ENCODE measurements at places on chromosomes 3 and 15.

DNA sequence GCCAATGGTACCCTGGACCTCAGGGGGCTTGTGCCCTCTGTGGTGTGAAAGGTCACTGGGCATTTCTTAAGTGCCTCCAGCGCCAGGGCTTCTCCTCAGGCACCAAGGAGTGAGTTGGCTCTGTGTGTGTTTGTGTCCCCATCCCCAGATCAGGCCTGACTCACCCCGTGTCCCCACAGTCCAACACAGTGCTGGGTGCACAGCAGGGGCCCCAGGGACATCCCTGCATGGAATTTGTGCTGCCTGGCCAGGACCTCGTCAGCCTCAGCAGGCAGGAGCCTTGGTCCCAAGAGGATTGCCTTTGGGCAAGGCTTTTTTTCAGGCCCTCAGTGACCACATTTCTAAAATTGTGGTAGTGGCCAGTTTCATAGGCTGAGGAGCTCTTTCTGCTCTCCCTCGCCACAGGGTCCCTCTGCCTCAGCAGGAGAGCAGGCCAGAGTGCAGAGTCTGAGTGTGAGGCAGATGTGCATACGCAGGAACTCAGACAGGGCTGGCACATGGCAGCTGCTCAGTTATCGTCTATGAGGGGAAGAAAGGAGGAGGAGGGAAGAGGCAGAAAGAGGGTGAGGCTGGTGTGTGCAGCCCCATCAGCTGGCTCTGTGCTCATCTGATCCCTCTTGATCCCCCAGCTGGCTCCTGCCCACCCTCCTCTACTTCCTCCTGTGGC, 215.6 kb downstream of the RPLP1 start:
- no peaks in the 10 kb centered on the region for H3K4me1 ChIP-seq
- DNase-seq: no peak
- no peaks in the 10 kb centered on the region for H3K36me3 ChIP-seq
- H3K27ac ChIP-seq: no peak overlapping the region

DNA sequence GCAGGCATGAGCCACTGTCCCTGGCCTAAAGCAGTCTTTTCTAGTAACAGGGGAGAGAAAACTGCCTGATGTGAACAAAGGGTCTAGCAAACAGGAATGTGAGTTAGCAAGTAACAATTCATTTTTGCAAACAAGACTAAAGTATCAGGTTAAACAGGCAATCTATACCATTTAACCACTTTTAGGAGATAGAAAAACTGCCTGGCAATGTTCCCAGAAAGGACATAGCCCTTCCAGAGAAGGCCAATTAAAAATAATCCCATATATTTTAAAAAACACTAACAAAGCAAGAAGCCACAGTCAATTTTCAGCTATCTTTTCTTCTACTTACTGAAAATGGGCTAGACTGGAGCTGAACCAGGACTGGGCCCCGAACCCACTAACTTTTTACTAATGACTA, 6.3 kb downstream of the RBSN start:
- no peak for DNase-seq
- H3K36me3 ChIP-seq: peaks cover 6% of the 10 kb centered on the region
- H3K27ac ChIP-seq: no peak overlapping the region
- H3K4me1 ChIP-seq: no peaks in the 10 kb centered on the region

- H3K4me1 ChIP-seq: peaks cover 18% of the 10 kb centered on the region
- no peak for DNase-seq
- peaks cover 22% of the 10 kb centered on the region for H3K36me3 ChIP-seq
Measured at GRCh38 chr3:184577546-184577945, 16.0 kb downstream of the EPHB3 start.

- peak within 1 kb of the TSS; percentile 24 for H3K4me3 ChIP-seq
- H3K36me3 ChIP-seq: no peaks in the 10 kb centered on the region
- no peak within 1 kb of the TSS for H3K27ac ChIP-seq
- H3K4me1 ChIP-seq: peaks cover 2% of the 10 kb centered on the region
- DNase-seq: peak; percentile 43
- no peaks in the 10 kb centered on the region for H3K27me3 ChIP-seq
Measured at GRCh38 chr3:158731938-158732855, at the start of gene RARRES1. Gene RARRES1, minus strand, starts transcription at chr3:158732457. Its CDS starts 42 bp downstream, at chr3:158732415.

GRCh38 chr3:12979151-12979946, 93.9 kb downstream of the IQSEC1 start:
- peaks cover 20% of the 10 kb centered on the region for H3K4me1 ChIP-seq
- peak; percentile 85 for DNase-seq
- H3K36me3 ChIP-seq: no peaks in the 10 kb centered on the region
- no peak overlapping the region for H3K4me3 ChIP-seq
- no peak overlapping the region for H3K27ac ChIP-seq
- no peaks in the 10 kb centered on the region for H3K27me3 ChIP-seq

DNA sequence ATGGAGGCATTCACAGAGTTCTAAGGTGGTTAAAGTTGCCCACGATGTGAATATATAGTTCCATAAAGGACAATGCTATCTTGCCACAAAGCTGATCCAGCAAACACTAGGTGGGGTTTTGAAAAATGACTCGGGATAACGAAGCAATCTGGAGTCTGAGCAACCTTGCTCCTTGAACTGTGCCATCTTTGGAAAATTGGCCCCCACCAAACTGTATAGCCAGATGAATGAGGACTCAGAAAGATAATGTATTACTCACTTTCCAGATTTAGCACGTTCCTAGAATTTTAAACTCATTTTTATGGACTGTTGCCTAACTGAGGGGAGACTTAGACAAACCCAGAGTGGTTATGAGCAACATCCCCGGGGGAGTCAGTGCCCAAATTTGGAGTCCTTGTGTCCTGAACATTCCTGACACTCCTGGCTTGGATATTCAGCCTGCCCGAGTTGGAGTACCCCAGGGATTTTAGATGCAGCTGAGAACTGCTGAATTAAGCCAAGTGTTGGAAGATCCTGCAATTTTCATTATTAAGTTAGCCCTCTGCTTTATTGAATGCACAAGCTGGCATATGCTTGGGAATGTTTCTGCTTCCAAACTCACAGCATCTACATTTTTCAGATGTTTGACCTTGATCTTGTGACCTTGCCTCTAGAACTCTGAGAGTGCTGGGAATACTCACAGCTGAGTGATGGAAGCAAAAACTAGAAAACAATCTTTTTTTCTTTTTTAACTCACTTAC, 8.8 kb upstream of the MAGI1 start:
- no peak for DNase-seq
- no peaks in the 10 kb centered on the region for H3K4me1 ChIP-seq
- H3K27me3 ChIP-seq: no peaks in the 10 kb centered on the region
- H3K27ac ChIP-seq: no peak overlapping the region
- no peak overlapping the region for H3K4me3 ChIP-seq

DNA sequence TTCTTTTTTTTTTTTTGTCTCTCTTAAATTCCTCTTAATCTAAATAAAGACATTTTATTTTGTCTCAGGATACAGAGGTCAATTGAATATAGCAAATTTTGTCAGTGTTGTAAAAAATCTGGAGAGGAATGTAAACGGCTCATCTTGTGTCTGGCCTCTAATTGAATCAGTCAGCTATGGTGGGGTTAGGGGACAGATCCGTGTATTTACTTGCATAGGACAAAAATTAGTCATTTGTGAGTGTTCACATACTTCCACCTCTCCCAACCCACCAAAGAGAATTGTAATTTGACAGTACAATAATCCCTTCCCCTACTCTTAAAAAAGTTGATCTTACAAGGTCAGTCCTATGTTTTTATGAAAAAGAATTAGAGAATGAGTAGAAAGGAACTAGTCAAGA, 18.3 kb downstream of the PPARG start:
- no peaks in the 10 kb centered on the region for H3K4me1 ChIP-seq
- DNase-seq: no peak
- H3K36me3 ChIP-seq: no peaks in the 10 kb centered on the region
- no peaks in the 10 kb centered on the region for H3K27me3 ChIP-seq
- no peak overlapping the region for H3K27ac ChIP-seq

- H3K4me3 ChIP-seq: no peak overlapping the region
- H3K36me3 ChIP-seq: no peaks in the 10 kb centered on the region
- H3K4me1 ChIP-seq: no peaks in the 10 kb centered on the region
- DNase-seq: no peak
- no peaks in the 10 kb centered on the region for H3K27me3 ChIP-seq
Measured at GRCh38 chr3:44929782-44930181, 46.2 kb downstream of the ZDHHC3 start.

GRCh38 chr15:89395461-89395871, 60.8 kb upstream of the POLG start:
- peaks cover 74% of the 10 kb centered on the region for H3K27me3 ChIP-seq
- H3K4me3 ChIP-seq: no peak overlapping the region
- DNase-seq: no peak
- no peaks in the 10 kb centered on the region for H3K4me1 ChIP-seq
- no peaks in the 10 kb centered on the region for H3K36me3 ChIP-seq
- H3K27ac ChIP-seq: no peak overlapping the region
